ENCODE measurements at places on chromosomes 6 and 20. TPM values are rescaled to one million over a fixed set of nuclear protein-coding genes. Genes with fewer than 3 reads are reported as not detected.
A peak's percentile ranks its signal among the peaks of the same experiment; 100 is the strongest.

DNA sequence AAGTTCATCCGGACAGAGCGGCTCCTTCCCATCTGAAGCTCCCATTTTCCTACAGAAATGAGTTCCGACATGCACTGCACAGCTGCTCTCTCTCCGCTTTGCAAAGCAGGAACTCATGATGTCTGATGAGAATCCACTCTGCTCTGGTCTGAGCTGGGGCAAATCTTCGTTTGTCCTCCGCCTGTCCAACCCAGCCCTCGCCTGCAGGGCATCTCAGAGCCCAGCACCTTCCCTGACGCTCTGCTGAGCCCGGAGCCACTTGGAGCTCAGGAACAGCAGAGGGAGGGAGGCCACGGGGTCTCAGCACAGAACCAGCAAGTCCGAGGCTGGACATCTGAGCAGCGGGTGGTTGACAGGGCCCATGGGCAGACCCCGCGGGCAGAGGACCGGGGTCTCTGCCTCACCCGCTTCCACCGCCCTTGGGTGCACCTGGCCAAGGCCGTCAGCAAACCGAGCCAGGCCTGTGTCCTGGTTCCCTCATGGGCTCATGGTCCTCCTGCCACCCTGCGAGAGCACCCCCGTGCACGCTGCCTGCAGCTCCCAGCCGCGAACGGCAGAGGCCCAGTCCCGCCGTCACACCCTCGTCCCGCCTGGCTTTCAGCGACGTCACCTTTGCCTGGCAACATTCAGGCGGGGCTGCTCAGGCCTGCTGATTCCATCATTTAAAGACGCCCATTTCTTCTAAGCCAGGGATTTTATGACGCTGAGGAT, 78.5 kb upstream of the BHLHE23 start:
- H3K27ac ChIP-seq, result no peak overlapping the region
- H3K4me1 ChIP-seq, result no peaks in the 10 kb centered on the region
- no peak for DNase-seq
- H3K4me3 ChIP-seq, result no peak overlapping the region

- peak overlapping the region; percentile 6 for H3K27ac ChIP-seq
- DNase-seq, result no peak
- peaks cover 29% of the 10 kb centered on the region for H3K36me3 ChIP-seq
- peaks cover 9% of the 10 kb centered on the region for H3K4me1 ChIP-seq
These were observed 44.3 kb downstream of the EZR start for GRCh38 chr6:158774717-158775449.

DNA sequence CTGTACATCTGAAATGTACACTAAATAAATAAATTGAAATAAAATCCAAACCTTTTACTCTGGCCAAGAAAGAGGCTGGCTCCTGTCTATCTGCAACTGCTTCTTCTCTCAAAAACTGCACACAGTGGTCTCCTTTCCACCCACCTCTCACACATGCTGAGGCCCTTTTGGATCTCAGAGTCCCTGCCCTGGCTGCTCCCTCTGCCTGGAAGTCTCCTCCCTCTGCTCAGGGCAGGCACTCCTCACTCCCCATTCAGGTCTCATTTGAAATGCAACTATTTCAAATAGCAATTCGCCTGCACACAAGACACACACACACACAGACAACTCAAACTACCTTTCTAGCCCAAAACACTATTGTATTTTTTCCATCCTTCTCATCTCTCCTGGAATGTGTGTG, 348.8 kb downstream of the PKHD1 start:
- no peaks in the 10 kb centered on the region for H3K27me3 ChIP-seq
- no peaks in the 10 kb centered on the region for H3K36me3 ChIP-seq
- peaks cover 3% of the 10 kb centered on the region for H3K4me1 ChIP-seq
- no peak overlapping the region for H3K4me3 ChIP-seq

SLC29A1 gene
- total RNA-seq, result 58.9 TPM

GOPC gene
- total RNA-seq, result 24.2 TPM
